ENCODE measurements at places on chromosomes 11 and 22. TPM values are rescaled to one million over a fixed set of nuclear protein-coding genes. Genes with fewer than 3 reads are reported as not detected.

- peak; percentile 71 for DNase-seq
Measured at GRCh38 chr11:4072668-4073285, 21.8 kb upstream of the RRM1 start.

- DNase-seq, result no peak
Measured at GRCh38 chr11:10876158-10876557, 18.3 kb upstream of the ZBED5 start.

- peak; percentile 57 for DNase-seq
Measured at GRCh38 chr11:117144477-117145392, 648 bp downstream of the PAFAH1B2 start.

The OR51G2 gene
- not detected for total RNA-seq

DNA sequence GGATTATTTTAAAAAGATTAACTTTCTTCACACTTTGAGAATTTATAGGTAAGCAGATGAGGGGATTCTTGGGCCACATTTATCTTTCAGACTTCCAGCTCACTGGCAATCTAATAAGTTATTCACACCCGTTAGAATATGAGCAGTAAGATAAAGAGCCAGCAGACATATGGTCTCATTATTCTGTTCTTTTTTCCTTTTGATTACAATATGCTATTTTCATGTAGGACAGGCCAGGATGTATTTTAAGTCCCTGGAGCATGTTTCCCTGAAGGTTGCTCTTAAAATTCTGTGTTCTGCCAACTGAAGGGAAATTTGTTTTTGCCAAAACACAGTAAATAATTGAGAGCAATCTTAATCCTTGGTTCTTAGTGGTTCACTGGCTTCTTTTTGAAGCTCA, 22.2 kb downstream of the PDHX start:
- DNase-seq, result no peak

DNA sequence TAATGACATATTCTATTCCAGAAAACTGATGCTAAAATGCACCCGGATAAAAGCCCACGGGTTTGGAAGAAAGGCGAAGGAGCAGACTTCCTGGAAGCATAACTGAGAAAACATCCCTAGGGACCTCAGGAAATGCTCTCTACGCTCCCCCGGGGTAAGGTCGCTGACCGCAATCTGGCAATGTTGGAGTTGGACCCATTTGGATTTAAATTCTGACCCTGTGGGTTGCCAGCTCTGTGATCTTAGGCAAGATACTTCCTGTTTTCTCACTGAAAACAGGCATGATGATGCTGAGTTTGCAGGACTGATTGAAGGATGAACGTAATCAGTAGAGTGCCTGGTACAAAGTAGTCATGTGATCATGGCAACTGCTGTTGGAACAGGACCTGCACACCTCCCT, 1054.0 kb downstream of the NTM start:
- DNase-seq, result no peak

The OR2AG1 gene
- not detected for total RNA-seq

DNA sequence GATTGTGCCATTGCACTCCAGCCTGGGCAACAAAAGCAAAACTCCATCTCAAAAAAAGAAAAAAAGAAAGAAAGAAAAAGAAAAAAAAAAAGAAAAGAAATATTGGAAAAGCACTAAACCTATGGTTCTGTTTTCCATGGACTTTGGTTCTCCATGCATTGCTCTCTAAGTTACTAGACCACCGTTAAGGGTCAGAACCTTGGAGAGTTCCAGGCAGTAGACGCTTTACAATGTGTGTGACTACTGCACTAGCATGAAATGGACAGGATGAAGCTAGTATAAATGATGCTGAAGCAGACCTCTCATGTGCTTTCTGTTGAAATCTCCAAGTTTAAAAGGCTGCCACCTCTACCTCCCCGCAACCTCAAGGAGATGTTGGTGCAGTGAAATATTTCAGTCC, 63.5 kb downstream of the SIK2 start:
- DNase-seq, result no peak

The TP53AIP1 gene
- total RNA-seq, result 0.49 TPM

DNA sequence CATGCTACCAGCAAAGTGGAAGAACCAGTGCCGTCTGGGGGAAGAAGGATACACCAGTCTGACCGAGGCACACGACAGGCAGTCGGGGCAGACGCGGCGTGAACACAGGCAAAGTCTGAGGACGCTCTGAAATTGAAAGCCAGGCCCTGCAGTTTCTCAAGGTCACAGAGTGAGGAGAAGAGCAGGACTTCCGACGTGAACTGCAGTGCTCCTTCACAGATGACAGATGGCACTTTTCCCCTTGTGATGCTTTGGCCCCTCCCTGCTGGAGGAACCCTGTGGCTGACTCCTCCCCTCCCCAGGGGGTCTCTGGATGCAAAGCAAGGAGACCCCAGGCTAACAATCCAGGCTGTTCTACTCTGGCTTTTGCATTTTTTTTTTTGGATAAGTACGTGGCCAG, 19.6 kb upstream of the JAM3 start:
- no peak for DNase-seq

The CLCF1 gene
- total RNA-seq, result 1.4 TPM

DNA sequence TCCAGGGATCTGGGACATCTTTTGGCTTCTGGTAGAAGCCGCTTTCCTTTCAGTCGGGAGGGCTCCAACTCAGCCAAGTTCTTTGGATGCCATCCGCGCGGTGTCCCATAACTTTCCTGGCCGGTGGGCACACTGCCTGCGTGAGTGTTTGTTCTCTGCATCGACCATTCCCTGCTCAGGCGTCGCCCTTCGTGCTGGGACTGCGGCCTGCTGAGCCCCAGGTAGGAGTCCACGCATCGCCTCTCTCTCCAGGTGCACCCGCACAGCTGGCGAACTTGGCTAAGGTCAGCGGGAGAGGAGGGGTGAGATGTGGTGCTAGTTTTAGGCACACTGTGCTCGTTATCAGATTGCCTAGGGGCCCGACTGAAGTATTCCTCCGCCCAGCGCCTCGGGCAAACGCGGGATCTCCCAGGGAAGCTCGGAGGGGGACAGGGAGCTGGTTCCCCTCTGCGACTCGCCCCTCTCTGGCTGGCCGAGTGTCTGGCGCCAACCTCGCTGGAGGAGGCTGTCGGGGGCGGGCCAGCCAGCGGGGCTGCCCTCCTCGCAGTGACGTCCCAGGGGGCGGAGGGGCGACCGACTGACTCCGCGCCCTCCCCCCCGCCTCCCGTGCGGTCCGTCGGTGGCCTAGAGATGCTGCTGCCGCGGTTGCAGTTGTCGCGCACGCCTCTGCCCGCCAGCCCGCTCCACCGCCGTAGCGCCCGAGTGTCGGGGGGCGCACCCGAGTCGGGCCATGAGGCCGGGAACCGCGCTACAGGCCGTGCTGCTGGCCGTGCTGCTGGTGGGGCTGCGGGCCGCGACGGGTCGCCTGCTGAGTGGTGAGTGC, at the start of gene LAYN:
Gene LAYN, plus strand, starts transcription at position 607 of the 823 bp plus-strand sequence. Its CDS starts 124 bp downstream, at position 731.
- no peak for DNase-seq

- no peak for DNase-seq
Measured at GRCh38 chr11:134670961-134671370, 258.9 kb upstream of the B3GAT1 start.

The APOA5 gene
- not detected for total RNA-seq

The OR5D16 gene
- not detected for total RNA-seq

- no peak for DNase-seq
Measured at GRCh38 chr22:50190941-50191741, 5.4 kb downstream of the TRABD start.

- DNase-seq, result no peak
Measured at GRCh38 chr11:9020916-9021315, 17.1 kb upstream of the NRIP3 start.

The CCDC116 gene
- total RNA-seq, result 0.57 TPM

DNA sequence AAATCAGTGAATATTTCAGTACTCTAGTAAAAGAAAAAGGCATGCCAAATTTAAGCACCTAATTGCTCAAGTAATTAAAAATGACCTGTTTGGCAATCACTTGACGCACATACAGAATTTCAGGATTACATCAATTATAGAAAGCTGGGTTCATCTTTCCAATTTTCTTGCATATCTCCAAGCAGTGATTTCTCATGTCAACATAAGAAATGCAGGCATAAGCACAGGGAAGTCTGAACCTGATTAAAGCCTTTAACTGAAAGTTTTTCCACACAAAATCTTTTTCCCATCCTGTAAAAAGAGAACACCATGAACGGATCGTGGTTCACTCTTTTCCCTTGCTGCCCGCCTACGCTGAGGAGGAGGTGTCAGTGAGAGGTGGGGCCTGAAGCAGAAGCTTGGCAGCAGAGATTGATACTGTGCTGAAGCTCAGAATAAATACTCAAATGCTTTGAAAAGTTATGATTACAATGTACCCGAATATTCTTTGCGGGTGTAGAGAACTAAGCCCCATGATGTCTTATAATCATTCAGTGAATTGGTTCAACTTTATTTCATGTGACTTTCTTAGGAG, 704.1 kb upstream of the CCDC90B start:
- no peak for DNase-seq

GRCh38 chr22:32951076-32951806, 106.9 kb downstream of the SYN3 start:
- no peak for DNase-seq

- no peak for DNase-seq
Measured at GRCh38 chr11:87236368-87236767, 198.6 kb downstream of the TMEM135 start.

GRCh38 chr11:75576499-75576918, 14.5 kb downstream of the SERPINH1 start:
- peak; percentile 74 for DNase-seq

GRCh38 chr11:102293873-102294601, 23.2 kb upstream of the BIRC3 start:
- no peak for DNase-seq

The C22orf31 gene
- total RNA-seq, result not detected

DNA sequence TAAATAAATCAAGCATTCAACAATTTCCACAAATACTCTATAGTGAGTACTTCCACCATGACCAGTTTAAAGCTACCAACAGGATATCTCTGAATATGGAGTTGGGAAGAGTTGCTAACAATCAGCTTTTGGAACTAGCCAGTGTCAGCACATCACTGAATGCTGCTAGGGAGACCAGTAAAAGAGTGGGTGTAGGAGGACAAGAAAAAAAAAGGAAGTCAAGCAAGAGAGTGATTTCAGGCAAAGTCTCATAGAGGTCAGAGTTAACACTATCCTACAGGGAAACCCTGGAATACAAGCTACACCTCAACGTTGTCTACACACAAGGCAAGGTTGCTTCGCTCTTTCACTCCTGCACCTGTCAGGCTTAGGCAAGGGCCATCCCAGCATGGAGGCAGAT, 24.2 kb downstream of the EIF3F start:
- DNase-seq, result no peak

DNA sequence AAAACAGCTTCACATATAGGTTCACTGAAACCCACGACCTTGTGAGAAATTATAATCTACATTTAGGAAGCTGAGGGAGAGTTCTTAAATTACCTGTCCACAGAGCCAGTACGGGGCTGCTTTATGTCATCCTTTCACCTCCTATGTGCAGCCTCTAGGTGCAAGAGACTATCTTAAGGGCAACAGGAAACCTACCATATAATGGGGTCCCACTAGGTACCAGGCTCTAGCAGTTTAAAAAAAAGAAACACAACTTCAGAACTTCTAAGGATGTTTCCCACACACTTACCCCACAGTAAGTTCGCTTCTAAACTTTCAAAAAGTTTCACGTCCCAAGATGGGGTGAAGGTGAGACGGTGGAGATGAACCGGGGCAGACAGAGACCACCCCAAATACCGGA, 573 bp downstream of the STK33 start:
- DNase-seq, result no peak

DNA sequence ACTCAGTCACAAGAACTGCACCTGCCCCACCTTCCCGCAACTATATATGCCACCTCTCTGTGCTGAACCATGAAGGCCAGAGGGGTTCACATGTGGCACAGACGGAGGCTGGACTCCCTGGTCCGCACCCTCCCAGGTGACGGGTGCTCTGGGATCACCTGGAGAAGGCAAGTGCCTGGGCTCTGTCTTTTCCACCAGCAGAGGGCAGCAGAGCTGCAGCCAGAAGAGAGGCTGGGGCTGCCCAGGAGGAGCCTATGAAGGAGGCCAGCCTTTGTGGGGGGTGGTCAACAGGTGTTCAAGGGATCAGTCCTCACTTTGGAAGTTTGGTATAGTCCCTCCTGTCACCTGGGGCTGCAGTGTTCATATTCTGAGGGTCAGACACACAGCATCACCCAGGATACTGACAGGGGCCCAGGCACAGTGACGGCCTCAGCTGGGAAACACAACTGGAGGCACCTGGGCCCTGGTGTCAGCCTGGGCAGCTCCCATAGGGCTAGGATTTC, 39.2 kb upstream of the IGLL5 start:
- DNase-seq, result peak; percentile 63

The ZNF74 gene
- total RNA-seq, result 9.0 TPM

DNA sequence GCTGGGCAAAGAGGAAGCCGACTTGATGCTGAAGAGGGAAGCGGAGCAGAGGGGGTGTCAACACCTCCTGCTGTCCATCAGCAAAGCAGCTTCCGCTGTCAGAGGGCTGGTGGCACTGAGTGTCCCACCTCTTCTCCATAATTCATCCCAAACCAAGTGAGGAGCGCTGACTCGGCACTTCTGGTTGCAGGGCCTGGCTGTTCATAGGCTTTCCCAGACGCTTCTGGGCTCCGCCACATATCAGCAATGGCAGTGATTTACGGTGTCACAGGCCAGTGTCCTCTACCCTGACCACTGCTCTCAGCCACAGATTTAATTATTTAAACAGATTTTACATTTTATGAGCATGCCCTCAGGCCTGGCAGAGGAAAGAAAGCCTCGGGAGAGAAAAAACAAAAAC, 70.1 kb upstream of the TENM4 start:
- DNase-seq, result no peak

The FBLN1 gene
- total RNA-seq, result 286 TPM

GRCh38 chr11:113638376-113638775, 67.7 kb downstream of the TMPRSS5 start:
- DNase-seq, result no peak

GRCh38 chr11:119310682-119311052, 6.3 kb downstream of the MCAM start:
- DNase-seq, result no peak

- DNase-seq, result no peak
Measured at GRCh38 chr11:70597751-70598625, 199.7 kb downstream of the CTTN start.

DNA sequence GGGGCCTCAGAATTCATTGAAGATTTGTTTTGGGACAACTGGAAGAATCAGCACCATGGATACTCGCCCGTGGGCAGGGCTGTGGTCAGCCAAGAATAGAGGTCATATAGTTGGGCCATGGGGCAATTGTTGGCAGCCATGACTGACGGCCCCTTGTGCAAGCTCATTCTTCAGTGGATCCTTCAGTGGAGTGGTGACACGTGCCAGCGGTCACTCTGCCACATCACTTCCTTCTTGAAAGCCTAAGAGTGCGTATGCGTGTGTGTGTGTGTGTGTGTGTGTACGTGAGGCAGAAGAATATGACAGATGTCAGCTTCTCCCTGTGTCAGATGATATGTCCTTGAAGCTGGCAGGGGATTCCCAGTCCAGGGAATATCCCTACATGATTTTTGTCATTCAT, 1.8 kb upstream of the IL18BP start:
- no peak for DNase-seq

- DNase-seq, result no peak
Measured at GRCh38 chr22:37742376-37743171, 45.7 kb downstream of the TRIOBP start.

Data from ureter (tissue), 1 donor.